ENCODE measurements at places on chromosomes 2 and 18.
A peak's percentile ranks its signal among the peaks of the same experiment; 100 is the strongest.

GRCh38 chr18:57529151-57529550 lies 57.4 kb downstream of the FECH start:
- H3K4me3 ChIP-seq, result no peak overlapping the region
- H3K4me1 ChIP-seq, result no peaks in the 10 kb centered on the region
- DNase-seq, result no peak
- H3K36me3 ChIP-seq, result no peaks in the 10 kb centered on the region
- H3K27me3 ChIP-seq, result no peaks in the 10 kb centered on the region

GRCh38 chr2:233418052-233418760 lies 63.9 kb downstream of the DGKD start:
- H3K4me1 ChIP-seq, result peaks cover 77% of the 10 kb centered on the region
- no peak overlapping the region for H3K4me3 ChIP-seq
- H3K27ac ChIP-seq, result peak overlapping the region; percentile 85

- H3K27me3 ChIP-seq, result no peaks in the 10 kb centered on the region
- no peak for DNase-seq
- no peak overlapping the region for H3K4me3 ChIP-seq
- no peaks in the 10 kb centered on the region for H3K36me3 ChIP-seq
Observed at GRCh38 chr2:80293039-80293438, 11.5 kb downstream of the LRRTM1 start.

DNA sequence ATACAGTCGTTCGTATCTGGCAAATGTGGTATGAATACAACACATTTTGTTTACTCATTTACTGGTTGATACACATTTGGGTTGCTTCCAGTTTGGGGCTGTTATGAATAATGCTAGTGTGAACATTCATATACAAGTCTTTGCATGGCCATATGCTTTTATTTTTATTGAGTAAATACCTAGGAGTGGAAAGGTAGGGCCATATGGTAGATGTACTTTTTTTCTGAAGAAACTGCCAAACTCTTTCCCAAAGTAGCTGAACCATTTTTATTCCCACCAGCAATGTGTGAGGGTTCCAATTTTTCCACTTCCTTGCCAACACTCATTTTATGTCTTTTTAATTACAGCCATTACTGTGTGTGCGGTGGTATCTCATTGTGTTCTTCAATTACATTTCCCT lies 496.2 kb upstream of the NRXN1 start:
- no peak overlapping the region for H3K27ac ChIP-seq
- H3K27me3 ChIP-seq, result no peaks in the 10 kb centered on the region
- H3K4me3 ChIP-seq, result no peak overlapping the region
- DNase-seq, result no peak
- no peaks in the 10 kb centered on the region for H3K36me3 ChIP-seq

- no peaks in the 10 kb centered on the region for H3K36me3 ChIP-seq
- H3K27me3 ChIP-seq, result no peaks in the 10 kb centered on the region
- H3K4me3 ChIP-seq, result no peak overlapping the region
- DNase-seq, result peak; percentile 48
- H3K27ac ChIP-seq, result no peak overlapping the region
Observed at GRCh38 chr2:109382951-109383350, 230.8 kb downstream of the SEPTIN10 start.

DNA sequence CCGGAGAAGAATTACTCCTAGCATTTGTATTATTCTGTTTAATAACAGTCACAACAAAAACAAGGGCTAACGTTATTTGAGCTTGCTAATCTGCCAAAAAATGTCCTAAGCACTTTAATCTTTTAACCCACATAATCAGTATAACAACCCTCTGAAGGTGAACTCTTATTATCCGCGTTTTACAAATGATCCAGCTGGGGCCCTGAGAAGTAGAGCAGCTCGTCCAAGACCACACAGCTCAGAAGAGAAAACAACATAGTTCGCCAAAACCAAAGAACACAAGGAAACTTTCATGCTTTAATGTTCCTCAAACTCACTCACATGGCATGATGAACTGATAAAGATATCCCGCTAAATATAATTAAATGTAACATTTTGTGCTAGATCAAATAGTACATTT lies 159.7 kb upstream of the ZNF236 start:
- H3K4me3 ChIP-seq, result no peak overlapping the region
- DNase-seq, result no peak

GRCh38 chr2:238891457-238892203 lies 43.7 kb downstream of the TWIST2 start:
- H3K4me1 ChIP-seq, result no peaks in the 10 kb centered on the region
- DNase-seq, result no peak
- no peaks in the 10 kb centered on the region for H3K27me3 ChIP-seq
- no peak overlapping the region for H3K27ac ChIP-seq
- no peaks in the 10 kb centered on the region for H3K36me3 ChIP-seq

DNA sequence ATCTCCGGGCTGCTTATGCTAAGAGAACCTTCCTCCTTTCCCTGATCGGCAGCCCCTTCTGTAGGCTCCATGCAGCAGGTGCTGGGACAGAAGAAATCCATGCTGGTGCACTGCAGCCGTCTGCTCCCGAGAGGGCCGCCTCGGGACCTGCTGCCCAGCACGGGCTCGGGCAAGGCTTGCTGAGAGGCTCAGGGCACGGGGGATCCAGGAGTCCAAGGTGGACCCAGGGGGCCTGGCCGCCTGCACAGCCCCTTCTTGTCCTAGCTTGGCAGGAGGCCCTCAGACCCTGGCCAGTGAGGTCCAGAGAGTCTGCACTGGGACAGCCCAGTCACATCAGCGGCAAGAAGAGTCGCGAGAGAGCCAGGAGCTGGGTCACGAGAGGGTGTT lies 13.3 kb upstream of the DUSP2 start:
- peaks cover 8% of the 10 kb centered on the region for H3K4me1 ChIP-seq
- H3K27me3 ChIP-seq, result no peaks in the 10 kb centered on the region
- H3K4me3 ChIP-seq, result no peak overlapping the region
- no peak overlapping the region for H3K27ac ChIP-seq

DNA sequence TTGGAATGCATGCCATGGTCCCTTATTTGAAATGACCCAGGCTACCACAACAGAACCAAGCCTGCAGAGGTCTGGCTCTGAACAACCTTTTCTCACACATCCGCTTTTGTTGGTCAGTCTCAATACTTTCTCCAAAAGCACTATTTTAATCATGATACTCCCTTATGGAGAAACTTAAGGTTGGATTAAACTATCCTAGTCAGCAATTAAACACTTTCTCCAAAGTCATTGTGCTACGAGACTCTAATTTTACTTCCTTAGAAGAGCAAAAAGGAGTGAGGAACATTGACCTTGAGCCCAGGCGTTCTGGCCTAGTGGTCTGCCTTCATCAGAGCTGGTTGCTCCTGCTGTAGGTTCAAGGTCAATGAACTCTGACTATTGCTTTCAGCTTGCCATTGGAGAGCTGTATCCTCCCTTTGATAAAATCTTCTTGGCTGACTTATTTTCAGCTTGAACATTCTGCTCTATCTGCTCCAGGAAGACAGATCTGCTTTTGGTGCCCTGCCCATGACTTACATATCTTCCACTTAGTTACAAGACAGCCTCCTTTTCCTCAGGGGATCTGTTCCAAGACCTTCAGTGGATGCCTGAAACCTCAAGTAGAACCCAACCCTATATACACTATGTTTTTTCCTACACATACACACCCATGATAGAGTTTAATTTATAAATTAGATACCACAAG lies 91.2 kb downstream of the NCKAP5 start:
- H3K4me3 ChIP-seq, result no peak overlapping the region
- H3K27me3 ChIP-seq, result no peaks in the 10 kb centered on the region
- no peak overlapping the region for H3K27ac ChIP-seq
- DNase-seq, result no peak

GRCh38 chr2:240983361-240983995 lies 14.9 kb upstream of the SNED1 start:
- H3K36me3 ChIP-seq, result no peaks in the 10 kb centered on the region
- H3K4me3 ChIP-seq, result no peak overlapping the region
- no peak overlapping the region for H3K27ac ChIP-seq

DNA sequence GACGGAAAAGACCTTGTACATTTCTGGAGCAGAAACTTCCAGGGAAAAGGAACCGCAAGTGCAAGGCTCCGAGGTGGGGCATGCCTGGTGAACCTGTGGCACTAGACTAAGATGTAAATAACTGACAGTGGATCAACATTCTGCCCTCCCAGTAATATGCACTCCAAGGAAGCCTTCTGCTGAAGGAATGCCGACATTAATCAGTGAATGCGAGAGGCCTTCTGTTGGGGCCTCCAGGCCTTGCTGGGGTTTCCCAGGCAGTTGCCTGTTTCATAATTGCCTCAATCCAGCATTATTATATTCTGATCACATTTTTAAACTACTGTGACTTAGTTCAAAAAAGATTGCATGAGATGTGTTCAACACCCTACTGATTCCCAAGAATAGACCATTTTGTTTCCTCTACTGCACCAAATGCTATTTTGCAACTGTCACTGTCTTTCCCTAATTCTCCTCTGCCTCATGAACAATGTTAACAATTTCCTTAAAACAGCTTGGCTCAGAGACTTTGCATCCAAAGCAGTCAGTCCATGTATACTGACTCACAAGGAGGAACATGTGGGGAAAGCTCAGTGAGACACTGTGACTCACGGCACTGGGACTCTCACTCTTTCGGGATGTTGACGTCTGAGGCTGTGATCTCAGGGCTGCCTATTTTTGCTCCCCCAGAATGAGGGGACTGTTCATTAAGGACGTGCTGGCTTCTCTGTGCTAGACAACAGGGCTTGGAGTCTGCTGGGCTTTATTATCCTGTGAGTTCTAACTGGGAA lies 10.5 kb upstream of the DSG2 start:
- no peaks in the 10 kb centered on the region for H3K27me3 ChIP-seq
- no peak overlapping the region for H3K4me3 ChIP-seq
- H3K4me1 ChIP-seq, result no peaks in the 10 kb centered on the region
- H3K36me3 ChIP-seq, result no peaks in the 10 kb centered on the region

DNA sequence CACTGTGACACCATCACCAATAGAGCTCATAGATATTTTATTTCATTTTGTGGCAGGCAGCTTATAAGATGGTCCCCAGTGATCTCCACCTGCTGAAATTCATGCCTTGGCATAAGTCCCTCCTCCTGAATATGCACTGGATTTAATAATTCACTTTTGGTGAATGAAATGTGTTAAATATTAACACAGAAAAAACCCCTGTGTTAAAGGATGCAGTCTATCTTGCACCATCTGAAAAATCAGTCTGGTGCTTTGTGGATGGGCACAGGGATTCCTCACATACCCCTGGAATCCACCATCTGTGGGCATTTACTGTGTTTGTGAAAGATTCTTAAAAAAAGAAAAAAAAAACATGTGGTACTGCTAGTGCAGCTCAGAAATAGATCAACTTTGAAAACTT lies 26.1 kb upstream of the WIPF1 start:
- H3K36me3 ChIP-seq, result no peaks in the 10 kb centered on the region
- H3K27ac ChIP-seq, result no peak overlapping the region

DNA sequence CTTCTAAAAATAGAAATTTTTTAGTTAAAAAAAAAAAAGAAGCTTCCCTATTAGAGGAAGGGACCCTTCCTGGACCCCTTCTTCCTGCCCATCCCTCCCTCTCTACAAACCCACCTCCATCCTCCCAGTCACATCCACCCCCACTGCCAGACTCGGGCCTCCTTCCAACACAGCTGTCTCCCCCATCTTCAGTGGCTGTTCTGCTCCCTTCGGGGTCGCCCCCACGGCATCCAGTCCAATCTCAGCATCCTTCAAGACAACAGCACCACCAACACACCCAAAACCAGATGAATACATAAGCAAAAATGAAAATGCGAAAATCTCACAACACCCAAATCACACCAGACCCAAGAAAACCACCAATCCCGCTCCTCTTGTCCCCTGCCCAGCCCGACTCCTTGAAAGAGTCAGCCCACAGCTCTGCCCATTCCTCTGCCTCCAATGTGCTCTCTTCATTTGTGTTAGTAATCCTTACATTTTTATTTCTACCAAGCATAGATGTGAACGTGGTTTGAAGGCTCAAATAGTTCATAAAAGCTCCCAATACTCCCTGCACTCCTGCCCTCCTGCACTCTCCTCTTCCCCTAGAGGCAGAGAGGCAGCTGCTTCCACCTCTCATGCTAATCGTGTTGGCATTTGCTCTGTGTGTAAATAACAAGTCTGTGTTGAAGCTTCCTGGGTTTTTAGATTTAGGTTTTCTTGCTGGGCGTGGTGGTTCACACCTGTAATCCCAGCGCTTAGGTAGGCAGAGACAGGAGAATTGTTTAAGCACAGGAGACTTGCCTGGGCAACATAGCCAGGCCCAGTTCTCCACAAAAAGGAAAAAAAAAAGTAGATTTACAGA lies 37.0 kb downstream of the MAL start:
- no peak for DNase-seq
- no peaks in the 10 kb centered on the region for H3K4me1 ChIP-seq
- H3K27me3 ChIP-seq, result no peaks in the 10 kb centered on the region
- H3K36me3 ChIP-seq, result no peaks in the 10 kb centered on the region

DNA sequence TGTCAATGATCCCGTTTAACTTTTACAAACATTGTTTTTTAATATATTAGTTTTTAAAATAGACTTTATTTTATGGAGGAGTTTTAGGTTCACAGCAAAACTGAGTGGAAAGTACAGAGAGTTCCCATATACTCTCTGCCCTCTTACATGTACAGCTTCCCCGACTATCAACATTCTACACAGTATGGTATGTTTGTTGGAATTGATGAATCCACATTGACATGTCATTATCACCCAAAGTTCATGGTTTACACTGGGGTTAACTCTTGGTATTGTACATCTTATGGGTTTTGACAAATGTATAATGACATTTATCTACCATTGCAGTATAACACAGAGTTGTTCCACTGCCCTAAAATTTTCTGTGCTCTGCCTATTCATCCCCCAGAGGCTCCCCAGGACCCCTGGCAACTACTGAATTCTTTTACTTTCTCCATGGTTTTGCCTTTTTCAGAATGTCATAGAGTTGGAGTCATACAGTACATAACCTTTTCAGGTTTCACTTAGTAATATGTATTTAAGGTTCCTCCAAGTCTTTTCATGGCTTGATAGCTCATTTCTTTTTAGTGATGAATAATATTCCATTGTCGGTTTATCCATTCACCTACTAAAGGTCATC lies 5.5 kb downstream of the APLF start:
- H3K4me3 ChIP-seq, result no peak overlapping the region
- no peaks in the 10 kb centered on the region for H3K36me3 ChIP-seq
- no peak overlapping the region for H3K27ac ChIP-seq
- no peaks in the 10 kb centered on the region for H3K4me1 ChIP-seq
- DNase-seq, result no peak
- H3K27me3 ChIP-seq, result no peaks in the 10 kb centered on the region

DNA sequence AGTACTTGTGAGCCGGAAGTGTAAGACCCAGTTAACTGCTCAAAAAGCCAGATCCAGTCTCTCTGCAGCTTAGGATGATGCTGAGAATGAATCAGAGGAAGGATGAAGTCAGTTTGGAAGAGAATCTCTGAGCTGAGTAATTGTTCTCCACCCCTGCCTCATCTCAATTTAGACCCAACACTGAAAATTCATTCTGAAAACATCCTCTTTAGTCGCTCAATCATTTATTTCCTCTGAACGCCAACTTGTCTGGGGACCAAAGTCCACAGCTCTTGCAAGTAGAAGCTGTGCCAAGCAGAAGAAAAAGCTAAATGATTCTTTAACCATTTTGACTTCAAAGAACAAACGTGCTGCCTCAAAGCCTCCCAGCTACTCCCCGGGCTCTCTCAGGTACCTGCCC lies 177.1 kb upstream of the KLHL29 start:
- no peaks in the 10 kb centered on the region for H3K27me3 ChIP-seq
- H3K36me3 ChIP-seq, result no peaks in the 10 kb centered on the region
- H3K4me3 ChIP-seq, result no peak overlapping the region
- H3K27ac ChIP-seq, result no peak overlapping the region
- H3K4me1 ChIP-seq, result peaks cover 12% of the 10 kb centered on the region

GRCh38 chr2:229162015-229162414 lies 109.1 kb downstream of the PID1 start:
- no peaks in the 10 kb centered on the region for H3K4me1 ChIP-seq
- no peaks in the 10 kb centered on the region for H3K36me3 ChIP-seq
- no peak for DNase-seq
- H3K27me3 ChIP-seq, result no peaks in the 10 kb centered on the region
- H3K4me3 ChIP-seq, result no peak overlapping the region
